ENCODE measurements at places on chromosomes 12 and 14. TPM values are rescaled to one million over a fixed set of nuclear protein-coding genes. Genes with fewer than 3 reads are reported as not detected.

Gene IGFBP6
- 7,002 TPM for total RNA-seq

Gene TRMT5
- 14.3 TPM for total RNA-seq

Gene NR2C1
- total RNA-seq = 93.5 TPM

Gene KRT71
- total RNA-seq = not detected

Gene LRP1-AS
- not detected for total RNA-seq

Gene PLEK2
- total RNA-seq = 1.2 TPM

Gene STAC3
- total RNA-seq = 5.0 TPM

Gene TARBP2
- total RNA-seq = 35.6 TPM

Gene ABCD2
- total RNA-seq = 4.8 TPM

Gene ACTR10
- total RNA-seq = 42.6 TPM

Gene C12orf56
- 8.7 TPM for total RNA-seq

Gene PLEKHD1
- total RNA-seq = not detected

Gene ADAM21
- total RNA-seq = 0.44 TPM

Gene LUM
- 138 TPM for total RNA-seq

Gene RPS6KL1
- 20.7 TPM for total RNA-seq

Gene ALDH2
- 120 TPM for total RNA-seq

Gene CLEC4A
- total RNA-seq = 7.9 TPM

Gene C1R
- 1,237 TPM for total RNA-seq

Gene KCNA5
- total RNA-seq = 0.90 TPM

Gene ZDHHC22
- total RNA-seq = not detected

Gene REP15
- not detected for total RNA-seq

Gene TOMM20L
- total RNA-seq = not detected

Gene ASCL1
- total RNA-seq = not detected

Gene PPP1R1A
- 77.6 TPM for total RNA-seq

Gene GOLGA3
- total RNA-seq = 117 TPM

Gene NPFF
- not detected for total RNA-seq

Gene KERA
- not detected for total RNA-seq

Gene KRT79
- total RNA-seq = not detected

Gene SLC38A4
- not detected for total RNA-seq

Gene PWP1
- total RNA-seq = 100 TPM

Gene PRICKLE1
- total RNA-seq = 31.6 TPM

Gene PFKM
- total RNA-seq = 49.6 TPM

Gene CAPZA3
- total RNA-seq = not detected

Gene NTS
- not detected for total RNA-seq

Gene BCL11B
- total RNA-seq = 0.21 TPM

Gene HCAR1
- total RNA-seq = under 0.01 TPM

Gene CIROP
- total RNA-seq = not detected

Gene KRT6C
- total RNA-seq = not detected

Gene EML1
- total RNA-seq = 45.0 TPM

Gene SERPINA10
- total RNA-seq = not detected

Gene GPD1
- total RNA-seq = 274 TPM

Gene LMNTD1
- total RNA-seq = not detected

Gene SERPINA6
- not detected for total RNA-seq

Gene L3HYPDH
- total RNA-seq = 85.5 TPM

Gene SYCP3
- not detected for total RNA-seq

Gene SCARB1
- 55.3 TPM for total RNA-seq

Gene CLEC1B
- not detected for total RNA-seq

Gene ADAMTS20
- total RNA-seq = not detected

Gene TAS2R14
- 2.0 TPM for total RNA-seq

Gene MDGA2
- total RNA-seq = not detected

Gene HHIPL1
- total RNA-seq = 3.9 TPM

Gene GLIPR1L2
- 3.3 TPM for total RNA-seq

Gene RTN1
- 7.5 TPM for total RNA-seq

Gene ENDOU
- 0.30 TPM for total RNA-seq

Gene SIX6
- not detected for total RNA-seq

Gene TEAD4
- 20.1 TPM for total RNA-seq

Gene ERBB3
- 90.6 TPM for total RNA-seq
